Natural killer cell (primary cell): ENCODE measurements at places on chromosomes 12 and 14. TPM values are rescaled to one million over a fixed set of nuclear protein-coding genes. Genes with fewer than 3 reads are reported as not detected.

DNA sequence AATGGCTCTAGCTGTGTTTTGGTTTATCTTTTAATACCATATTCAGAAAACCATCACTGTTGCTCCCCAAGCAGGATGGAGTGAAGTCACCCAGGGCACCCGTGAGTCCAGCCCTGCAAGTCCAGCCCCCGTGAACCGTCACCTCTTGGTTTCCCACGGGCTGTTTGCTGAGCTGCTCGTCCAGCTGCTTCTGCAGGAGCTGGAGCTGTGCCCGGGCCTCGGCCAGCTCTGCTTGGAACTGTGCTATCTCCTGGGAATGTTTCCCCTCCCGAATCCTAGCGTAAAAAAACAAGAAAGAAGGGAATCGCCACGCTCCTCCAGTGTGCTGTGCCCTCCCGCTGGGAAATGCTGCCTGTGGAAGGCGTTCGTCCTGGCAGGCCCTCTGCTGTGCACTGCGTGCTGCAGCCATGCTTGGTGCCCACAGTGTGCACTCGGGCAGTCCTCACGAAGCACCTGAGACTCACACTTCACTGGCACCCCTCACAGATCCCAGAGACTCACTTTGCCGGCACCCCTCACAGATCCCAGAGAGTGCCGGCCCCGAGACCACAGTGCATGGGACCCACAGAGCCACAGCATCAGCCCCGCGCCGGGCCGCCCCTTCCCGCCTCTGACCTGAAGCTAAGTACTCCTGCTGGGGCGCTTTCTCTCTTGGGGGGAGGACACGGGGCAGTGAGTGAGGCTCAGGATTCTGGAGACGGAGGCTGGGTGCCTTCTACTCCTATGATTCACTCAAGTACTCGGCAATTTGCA is 15.4 kb upstream of the ANKLE2 start:
- DNase-seq: no peak

Gene RDH12
- total RNA-seq: not detected

Gene KRT75
- total RNA-seq: not detected

DNA sequence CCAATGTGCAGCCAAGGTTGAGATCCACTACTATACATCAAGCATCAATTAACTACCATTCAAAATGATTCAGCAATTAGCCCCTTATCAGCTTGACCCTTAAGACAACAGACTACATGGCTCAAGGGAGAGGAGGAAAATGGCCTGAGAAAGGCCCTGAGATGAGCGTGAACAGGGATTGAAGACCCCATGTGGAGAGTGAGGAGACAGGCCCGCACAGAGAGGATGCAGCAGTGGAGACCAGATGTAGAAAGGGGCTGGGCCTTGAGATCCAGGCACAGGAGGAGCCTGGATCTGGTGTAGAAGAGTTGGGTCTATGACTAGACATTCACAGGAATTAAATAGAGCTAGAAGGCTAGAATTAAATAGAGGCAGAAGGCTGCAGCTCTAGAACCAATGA is 229.1 kb downstream of the MON2 start:
- DNase-seq: no peak

GRCh38 chr12:3337944-3338343 is 153.1 kb upstream of the PRMT8 start:
- no peak for DNase-seq

Gene ARMH4
- total RNA-seq: not detected

Gene KRT79
- total RNA-seq: 0.18 TPM

- no peak for DNase-seq
These were observed 206.7 kb downstream of the KIF21A start for GRCh38 chr12:39235990-39236767.

DNA sequence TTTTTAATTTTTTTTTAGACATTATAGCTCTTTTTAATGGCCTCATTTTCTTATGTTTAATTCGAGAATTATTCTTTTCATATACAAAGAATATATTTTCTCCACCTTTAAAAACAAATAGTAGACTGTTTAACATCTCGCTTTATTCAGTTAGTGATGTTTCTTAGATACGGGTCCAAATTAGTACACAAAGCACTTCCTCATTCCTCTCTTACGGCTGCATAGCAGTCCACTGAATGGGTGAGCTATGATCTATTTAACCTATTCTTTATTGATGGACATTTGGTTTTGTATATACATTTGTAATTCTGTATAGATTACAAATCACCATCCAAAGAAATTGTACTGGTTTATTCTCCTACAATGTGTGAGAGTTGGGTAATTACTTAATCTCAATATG is 8.3 kb upstream of the GPR162 start:
- DNase-seq: no peak

DNA sequence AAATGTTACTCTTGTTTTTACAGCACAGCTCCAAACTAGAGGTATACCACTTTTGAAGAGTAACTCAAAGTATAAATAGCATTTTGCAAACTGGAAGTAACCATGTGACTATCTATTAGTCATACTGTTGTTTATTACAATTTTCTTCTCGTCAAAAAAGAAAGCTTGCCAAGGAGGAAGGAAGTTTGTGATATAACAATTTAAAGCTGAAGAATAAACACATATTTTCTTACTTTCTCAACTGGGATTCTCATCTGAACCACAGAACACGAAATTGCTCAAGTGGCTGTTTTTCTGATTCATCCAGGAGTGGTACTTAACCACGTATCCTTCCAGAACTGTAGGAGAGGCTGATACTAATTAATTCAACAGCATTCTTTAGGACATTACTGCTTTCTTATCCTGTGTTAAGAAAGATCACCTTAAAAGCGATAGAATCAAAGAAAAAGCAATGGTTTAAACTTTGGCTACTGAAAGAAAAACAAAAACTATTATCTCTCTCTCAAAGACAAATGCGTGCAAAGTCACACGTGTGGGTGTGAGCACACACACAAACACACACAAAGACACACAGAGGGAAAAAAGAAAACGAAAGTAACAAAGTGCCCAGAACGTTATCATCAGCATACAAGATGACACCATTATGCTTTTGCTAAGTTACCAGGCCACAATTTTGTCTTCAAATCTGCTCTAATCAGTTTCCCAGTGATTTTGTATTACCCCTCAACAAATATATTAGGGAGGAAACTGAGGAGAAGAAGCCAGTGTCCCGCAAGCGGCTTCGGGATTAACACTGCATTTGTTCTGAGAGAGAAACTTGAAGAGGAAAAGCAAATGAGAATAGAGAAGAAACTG is at the start of gene CLEC2B:
TSS of gene CLEC2B (minus strand) at position 48 of the 855 bp plus-strand sequence.
- peak; percentile 80 for DNase-seq

- peak; percentile 89 for DNase-seq
These were observed 9.8 kb upstream of the KDM2B start for GRCh38 chr12:121590476-121591143.

- no peak for DNase-seq
These were observed 68.3 kb downstream of the DYRK2 start for GRCh38 chr12:67716817-67717216.

- peak; percentile 49 for DNase-seq
These were observed 3.5 kb downstream of the PTPN21 start for GRCh38 chr14:88551094-88551870.
